ENCODE measurements at places on chromosomes 13 and 19.

DNA sequence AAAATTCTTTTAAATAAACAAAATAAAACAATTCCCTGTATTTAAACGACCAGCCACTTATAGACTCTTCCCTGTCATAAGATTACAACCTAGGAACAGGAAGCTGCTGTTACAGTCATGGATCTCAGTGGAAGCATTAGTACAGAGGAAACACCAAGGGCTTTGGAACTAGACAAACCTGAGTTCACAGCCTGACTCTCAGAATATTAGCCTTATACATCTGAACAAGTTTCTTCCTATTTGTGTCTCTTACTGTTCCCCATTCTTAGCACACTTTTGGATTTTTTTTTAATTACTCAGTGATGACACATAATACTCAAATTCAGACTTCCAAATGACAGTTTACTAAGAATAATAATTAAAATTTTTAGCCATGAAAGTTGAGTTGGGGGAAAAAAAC, 46.1 kb downstream of the ZDHHC20 start:
- DNase-seq: peak; percentile 30

DNA sequence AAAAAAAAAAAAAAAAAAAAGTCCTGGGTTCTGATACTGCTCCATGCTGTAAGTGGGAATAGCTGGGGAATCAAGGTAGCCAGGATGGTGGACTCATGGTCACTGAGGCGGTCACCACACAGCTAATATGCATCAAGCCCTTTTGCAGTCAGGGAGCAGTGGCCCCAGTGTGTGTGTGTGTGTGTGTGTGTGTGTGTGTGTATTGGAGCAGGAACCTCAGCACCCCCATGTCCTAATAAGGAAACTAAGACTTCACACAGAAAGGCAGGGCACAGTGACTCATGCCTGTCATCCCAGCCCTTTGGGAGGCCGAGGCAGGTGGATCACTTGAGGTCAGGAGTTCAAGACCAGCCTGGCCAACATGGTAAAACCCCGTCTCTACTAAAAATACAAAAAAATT, 12.0 kb downstream of the B3GNT3 start:
- DNase-seq: no peak

DNA sequence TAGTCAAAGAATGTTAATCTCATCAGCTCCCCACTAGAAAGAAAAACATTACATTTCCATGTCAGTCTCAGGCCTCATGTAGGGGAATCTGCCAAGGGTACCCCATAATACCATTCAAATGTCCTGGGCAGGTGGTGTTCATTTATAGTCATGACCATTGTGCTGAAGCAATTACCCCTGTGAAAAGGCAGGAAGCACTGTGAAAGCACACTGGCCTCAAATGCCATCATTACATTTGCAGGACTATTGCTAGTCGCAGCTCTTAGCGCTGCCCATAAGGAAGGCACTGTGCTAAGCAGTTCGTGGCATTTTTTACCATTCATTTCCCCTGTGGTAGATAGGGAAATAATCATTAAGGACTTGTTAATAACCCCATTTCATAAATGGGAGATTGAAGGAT, 109.0 kb downstream of the LHFPL6 start:
- DNase-seq: no peak

DNA sequence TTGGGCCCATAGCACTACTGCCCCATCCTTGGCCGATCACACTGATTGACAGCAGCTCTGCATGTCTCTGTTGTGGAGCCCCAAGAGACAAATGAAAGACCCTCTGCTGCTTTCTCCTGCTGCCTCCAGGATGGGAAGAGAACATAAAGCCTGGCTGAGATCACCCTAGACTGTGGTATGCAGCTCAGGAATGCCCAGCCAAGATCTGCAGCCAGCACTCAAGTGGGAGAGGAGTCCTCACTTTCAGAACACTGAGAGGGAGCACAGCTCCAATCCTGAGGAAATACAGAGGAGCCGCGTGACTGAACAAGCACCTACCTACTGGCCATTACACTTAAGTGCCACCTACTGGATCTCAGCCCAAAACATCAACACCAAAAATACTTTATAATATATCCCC, 203.0 kb downstream of the POSTN start:
- no peak for DNase-seq

GRCh38 chr19:7442423-7442822, 46.4 kb downstream of the PEX11G start:
- peak; percentile 51 for DNase-seq

- DNase-seq: no peak
Measured at GRCh38 chr13:97653443-97654140, 219.6 kb downstream of the RAP2A start.

DNA sequence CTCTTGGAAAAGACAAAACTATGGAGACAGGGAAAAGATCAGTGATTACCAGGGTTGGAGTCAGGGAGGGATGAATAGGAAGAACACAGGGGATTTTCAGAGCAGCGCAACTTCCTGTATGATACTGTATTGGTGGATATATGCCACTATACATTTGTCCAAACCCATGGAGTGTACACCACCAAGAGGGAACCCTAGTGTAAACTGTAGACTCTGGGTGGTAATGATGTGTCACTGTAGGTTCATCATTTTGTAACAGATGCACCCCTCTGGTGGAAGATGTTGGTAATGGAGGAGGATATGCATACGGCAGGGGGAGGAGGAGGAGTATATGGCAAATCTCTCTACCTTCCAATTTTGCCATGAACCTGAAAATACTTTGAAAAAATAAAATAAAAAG, 68.1 kb downstream of the UFM1 start:
- DNase-seq: peak; percentile 37

DNA sequence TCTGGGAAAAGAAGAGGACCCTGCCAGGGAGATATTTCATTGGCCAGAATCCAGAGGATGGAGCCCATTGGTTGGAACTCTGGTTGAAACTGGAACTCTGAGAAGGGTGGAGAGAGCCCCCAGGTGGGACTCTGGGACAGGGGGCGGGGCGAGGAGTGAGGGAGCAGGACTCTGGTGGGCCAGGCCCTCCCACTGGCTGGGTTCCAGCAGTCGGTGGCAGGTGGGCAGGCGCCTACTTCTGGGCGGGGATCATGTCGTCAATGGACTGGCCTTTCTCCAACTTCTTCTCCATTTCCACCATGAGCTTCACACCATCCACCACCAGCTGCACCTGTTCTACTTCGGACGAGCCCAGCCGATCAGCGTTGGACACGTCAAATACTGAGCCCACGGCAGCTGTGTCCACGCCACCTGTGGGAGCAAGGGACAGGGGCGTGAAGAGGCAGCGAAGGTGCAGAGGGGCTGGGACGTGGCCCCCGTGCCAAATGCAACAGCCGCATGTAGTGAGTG, 16.1 kb downstream of the CKM start:
- DNase-seq: no peak

DNA sequence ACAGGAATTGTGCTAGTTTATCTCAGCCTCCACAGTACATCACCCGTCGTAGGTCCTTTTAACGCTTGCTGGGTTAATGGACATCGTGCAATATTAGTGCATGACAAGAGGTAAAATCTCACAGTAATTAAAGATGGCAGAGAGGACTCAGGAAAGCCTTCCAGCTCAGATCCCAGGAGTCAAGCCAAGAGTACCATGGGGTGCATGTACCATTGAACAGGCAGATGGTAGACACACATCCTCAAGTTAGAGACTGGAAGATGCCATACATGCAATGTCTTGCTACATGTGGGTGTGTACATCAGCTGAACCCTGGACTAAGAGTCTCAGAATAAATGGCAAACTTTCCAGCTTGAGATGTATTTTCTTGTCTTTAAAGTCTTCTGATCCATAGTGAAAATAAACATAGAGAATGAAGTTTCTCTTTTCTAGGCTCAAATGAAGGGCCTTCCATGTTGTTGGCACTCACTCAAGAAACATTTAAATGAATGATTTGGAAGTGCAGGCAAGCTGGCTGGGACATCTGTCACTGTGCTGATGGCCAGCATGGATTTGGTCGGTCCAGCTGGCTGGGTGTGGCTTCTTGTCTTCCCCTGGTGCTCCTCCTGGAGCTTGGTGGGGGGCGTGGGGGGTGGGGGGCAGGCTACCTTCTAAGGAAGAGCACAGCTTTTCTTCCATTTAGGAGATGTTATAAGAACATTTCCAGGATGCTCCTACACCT, 290.9 kb upstream of the MAB21L1 start:
- DNase-seq: no peak

All from cardiac fibroblast (primary cell).